ENCODE measurements at places on chromosomes 7 and 10.

- no peak for DNase-seq
These were observed 16.7 kb downstream of the AGAP3 start for GRCh38 chr7:151102991-151103390.

DNA sequence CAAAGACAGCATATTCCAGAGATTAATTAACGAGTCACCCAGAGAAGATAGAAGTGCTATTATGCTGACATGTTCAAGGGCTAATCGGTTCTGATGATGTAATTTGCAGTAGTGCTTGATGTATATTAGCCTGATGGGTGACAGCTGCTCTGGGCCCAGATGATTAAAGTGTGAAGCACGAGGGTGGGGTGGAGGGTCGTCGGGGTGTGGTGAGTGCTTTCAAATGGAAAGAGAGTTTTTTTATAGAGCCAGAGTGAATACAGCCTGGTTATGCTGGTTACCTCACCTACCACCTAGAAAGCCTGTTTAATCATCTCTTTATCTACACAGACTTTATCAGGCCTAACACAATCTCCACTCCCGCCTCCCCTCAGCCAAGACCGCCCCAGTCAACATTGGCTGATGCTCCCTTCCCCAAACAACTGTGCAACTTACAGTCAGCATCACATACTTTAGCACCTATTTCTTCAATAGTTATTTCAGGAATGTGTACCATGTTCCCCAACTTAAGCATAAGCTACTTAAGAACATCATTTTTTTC, 11.5 kb upstream of the STN1 start:
- DNase-seq = no peak

DNA sequence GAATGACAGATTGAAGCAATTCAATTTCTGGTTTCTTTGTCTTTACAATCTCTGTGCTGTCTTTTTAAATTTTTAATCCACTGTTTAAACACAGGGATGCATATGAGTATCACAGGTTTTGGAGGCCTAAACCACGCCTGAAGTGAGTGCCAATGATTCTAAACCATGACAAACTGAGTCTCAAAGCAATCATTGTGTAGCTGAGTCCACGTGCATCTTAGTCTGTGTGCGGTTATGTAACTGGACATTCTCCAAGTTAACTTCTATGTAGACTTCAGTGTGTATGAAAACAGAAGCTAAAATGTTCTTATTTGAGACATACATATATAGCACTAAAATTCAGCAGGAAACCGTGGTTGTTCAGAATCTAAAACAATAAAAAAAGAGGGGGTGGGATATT, 79.3 kb upstream of the ST8SIA6 start:
- DNase-seq = no peak

DNA sequence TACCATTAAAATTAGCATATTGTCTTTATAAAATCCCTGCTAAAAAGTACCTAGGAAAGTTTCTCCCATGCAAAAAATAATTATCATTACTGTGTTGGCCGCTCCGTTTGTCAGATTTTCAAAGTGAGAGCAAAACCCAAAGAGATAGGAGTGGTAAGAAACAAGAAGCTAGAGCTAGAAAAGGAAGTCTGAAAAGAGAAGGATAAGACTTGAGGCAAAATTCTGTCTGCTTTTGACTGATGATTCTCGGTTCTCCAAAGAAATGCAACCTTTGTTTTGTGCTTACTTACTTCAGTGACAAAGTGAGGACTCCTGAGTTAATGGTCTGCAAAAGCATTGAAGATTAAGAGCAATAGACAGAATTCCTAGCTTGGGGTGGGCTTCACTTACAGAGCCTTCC, 33.3 kb upstream of the CAPZA2 start:
- no peak for DNase-seq

GRCh38 chr10:61592581-61592980, 70.1 kb upstream of the CABCOCO1 start:
- no peak for DNase-seq

DNA sequence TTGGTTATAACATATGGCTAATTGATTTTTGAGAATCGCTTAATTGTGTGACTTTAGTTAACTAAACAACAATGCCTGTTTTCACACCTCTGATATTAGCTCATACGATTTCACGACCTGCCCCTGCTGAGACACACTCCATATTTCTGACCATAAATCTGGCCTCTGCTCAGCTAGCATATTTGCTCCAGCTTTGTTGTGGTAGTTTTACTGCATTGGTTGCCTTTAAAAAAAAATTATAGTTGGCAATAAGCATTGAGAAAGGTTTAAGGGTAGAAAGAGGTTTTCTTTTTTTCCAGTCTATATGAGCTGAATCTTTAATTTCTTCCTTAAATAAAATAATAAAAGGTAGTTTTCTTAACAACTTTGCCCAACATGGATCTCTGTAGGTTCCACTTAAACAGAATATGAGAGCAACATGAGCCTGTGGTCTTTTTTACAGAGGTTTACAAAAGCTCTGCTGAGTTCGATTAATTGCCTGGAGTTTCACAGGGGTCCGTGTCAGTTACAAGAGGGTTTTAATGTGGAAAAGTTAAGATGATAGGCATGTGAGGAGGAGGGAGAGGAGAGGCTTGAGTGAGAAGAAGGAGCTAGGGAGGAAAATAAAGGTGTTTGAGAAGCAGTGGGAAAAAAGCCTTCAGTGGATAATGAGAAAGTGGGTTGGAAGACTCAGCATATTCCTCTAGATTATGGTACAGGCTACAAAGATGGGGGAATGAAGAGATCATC, 318.2 kb downstream of the CXCL12 start:
- no peak for DNase-seq

GRCh38 chr7:12716722-12717121, 29.3 kb downstream of the ARL4A start:
- DNase-seq = no peak

DNA sequence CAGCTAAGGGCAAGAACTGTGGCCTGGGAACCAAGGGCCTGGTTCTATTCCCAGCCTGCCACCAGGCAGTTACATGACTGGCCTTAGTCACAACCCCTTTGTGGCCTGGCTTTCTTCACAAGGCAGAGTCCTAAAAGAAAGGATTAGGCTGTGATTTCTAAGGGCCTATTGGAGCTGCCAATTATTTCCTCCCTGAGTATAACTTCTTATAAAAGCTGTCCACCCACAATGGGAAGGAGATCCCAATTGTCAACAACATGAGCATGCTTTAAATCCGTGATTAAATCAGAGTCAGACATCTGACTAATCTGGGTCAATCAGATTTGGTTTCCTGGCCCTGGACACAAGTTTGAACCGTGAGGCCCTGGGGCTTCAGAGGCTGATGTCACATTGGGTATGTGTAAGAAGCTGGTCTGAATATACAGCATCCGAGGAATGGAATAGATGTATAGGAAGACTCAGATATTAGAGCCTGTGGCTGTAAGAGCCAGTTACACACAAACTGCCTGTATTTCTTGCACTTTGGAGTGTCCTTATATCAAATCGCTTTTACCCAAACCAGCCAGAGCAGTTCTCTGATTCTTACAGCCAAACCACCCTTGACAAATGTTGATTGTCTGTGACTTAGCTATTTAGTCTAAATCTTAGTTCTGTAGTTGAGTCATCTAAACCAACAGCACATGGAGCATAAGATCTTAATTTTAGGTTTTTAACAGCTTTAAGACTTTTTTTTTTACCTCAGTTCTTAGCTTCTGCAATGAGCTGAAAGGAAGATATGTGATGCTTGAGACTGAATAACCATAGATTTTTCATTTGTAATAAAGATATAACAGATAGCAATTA, 61.3 kb downstream of the ABCB4 start:
- DNase-seq = no peak

GRCh38 chr7:22633286-22633953, 93.6 kb upstream of the IL6 start:
- DNase-seq = no peak

- no peak for DNase-seq
These were observed 171.9 kb downstream of the NSUN6 start for GRCh38 chr10:18479502-18479901.

DNA sequence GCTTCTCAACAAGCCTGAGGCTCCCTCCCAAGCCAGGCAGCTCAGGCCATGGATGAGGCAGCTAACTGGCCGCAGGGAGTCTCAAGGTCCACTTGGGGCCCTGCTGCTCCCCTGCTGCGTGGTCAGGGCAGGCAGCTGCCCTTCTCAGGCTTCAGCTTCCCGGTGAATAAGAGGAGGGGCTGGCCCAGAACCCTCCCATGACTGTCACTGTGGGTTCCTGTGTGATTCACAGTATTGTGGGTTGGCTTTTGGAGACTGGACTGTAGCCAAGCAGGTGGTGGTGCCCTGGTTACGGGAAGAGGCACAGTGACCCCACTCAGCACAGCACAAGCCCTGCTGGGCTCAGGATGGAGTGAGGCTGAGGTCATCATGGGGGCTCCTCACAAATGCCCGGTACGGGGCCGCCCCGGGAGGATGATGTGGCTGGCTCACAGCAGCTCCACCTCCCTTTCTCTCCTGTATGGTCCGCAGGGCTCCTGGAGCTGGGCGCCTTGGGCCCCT, 189.8 kb downstream of the HECW1 start:
- DNase-seq = no peak

- no peak for DNase-seq
These were observed 49.5 kb upstream of the FAM180A start for GRCh38 chr7:135798095-135798494.

DNA sequence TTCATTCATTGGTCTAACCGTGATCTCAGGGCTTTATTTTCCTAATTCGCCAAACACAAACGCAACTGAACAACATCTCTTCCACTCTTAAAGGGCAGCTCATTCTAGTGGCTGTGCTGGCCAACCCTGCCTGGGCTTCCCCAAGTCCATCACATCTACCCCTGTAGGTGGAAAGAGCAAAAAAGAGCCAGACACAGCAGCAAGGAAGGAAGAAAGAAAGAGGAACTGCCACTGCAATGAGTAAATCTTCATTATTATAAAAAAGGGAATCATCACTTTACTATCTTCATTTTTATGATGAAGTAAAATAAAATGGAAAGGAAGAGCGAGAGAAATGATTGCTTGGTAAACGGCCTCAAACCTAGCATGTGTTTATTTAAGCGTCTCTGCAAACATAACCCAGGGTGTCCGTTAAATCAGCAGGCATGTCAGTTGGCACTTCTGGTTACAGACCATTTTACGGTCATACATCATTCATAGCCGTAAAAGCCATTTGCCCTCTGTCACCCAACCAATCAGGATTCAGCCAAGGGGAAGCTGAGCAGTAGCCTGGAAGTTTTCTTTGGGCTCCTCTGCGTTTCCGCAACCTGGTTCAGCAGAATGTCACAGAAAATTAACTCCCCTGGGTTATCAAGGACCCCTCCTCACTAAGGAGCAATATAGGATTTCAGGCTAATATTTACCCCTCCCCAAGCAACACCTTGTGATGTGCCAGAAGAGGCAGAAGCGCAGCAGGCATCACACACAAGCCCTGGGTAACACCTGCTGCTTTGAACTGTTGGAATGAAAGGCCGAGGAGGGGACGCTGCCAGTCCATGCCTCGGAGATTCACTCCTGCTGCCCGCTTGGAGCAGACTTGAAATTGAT, 234.0 kb downstream of the SNX10 start:
- DNase-seq = no peak

DNA sequence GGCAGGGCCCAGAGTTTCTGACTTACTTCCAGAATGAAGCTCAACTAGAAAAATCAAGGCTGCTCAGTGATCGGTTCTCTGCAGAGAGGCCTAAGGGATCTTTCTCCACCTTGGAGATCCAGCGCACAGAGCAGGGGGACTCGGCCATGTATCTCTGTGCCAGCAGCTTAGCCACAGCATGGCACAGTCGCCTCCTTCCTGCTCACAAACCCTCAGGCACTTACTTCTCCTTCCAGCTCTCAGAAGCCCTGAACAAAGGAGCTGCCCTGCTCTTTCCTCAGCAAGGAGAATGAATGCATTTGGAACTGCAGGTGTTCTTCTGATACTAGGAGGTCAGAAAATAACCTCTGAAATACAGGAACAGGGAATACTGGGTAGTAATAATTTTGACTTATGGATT, 219.7 kb upstream of the PRSS1 start:
- no peak for DNase-seq

DNA sequence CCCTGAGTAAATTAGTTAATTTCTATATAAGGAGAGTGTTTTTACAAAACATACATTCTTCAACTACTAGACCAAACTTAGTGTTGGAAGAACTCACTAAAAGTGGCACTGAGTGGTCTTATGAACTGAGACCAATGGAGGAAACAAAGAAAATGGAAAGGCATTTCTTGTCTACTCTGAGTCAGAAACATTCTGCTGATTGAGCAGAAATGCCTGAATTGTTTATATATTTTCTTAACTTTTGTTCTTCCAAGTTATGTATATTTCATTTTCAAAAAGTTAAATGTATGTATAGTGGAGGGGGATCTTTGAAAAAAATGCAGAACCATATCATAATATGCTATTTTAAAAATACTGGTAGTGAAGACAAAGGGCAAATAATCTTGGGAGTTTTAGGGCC, 320.7 kb downstream of the HGF start:
- DNase-seq = no peak

DNA sequence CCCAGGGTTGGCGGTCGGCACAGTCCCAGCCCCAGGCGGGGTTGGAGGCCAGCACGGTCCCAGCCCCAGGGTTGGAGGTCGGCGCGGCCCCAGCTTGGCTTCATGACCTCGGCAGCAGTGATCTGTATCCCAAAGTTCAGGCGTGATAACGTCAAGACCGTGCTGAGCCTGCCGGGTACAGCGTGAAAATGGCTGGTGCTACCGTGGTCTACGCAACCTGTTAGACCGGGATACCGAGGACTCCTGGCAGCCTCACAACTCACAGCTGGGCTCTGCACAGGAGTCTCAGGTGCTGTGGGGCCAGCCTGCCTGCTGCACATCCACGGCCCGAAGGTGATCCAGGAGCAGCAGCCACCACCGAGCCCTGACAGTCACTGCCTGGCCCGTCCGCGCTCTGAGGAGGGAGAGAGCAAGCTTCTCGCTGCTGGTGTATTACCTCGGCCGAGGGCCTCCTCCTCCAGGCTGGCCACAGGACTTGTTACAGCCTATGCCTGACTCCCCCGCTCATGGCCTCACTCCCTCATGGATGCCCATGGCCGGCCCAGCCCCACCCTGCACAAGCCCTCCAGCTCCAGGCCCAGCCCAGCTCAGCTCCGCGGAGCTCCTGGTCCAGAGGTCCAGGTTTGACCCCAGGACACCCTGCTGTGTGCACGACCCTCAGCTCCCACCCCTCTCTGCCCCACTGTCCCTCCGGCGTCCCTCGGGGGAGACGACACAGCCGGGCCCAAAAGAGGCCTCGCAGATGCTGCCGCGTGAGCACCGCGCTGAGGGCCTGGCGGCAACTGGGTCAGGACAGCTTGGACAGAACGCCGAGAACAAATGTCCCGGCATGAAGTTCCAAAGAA, 156.0 kb downstream of the ELFN1 start:
- no peak for DNase-seq

DNA sequence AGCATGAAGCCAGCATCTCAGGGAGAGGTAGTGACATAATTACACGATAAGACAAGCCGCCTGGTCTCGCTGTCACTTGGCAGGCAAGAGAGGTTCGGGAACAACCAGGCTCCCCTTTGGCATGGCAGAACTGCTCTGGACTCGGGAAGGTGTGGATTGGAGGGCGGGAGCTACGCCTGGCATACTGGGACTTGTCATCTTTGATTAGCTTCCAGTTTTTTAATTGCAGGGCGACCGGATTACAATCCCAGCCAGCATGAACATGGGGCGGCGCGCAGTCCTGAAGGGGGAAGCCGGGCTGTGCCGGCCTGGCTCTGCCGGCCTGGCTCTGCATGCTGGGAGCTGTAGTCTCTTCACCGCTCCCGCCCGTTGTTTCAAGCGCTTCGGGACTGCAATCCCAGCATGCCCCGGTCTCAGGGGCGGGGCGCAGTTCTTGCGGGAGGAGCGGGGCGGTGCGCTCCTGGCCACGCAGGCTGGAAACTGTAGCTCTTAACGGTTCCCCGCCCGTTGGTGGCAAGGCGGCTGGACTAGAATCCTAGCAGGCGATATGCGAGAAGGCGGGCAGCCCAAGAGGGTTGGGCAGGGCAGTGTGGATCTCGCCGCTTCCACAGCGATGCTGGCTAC, 45.5 kb upstream of the ZNF716 start:
- no peak for DNase-seq

GRCh38 chr7:150412016-150412415, 32.9 kb downstream of the ZNF775 start:
- no peak for DNase-seq

Data from stimulated activated CD4-positive, alpha-beta T cell treated with anti-CD3 and anti-CD28 coated beads, Interleukin-2, amount 100 ng/mL, for 24 hours (primary cell).